ENCODE measurements at places on chromosomes 5 and 9.

- no peak for DNase-seq
Observed at GRCh38 chr9:117403403-117403811, 11.4 kb downstream of the ASTN2 start.

DNA sequence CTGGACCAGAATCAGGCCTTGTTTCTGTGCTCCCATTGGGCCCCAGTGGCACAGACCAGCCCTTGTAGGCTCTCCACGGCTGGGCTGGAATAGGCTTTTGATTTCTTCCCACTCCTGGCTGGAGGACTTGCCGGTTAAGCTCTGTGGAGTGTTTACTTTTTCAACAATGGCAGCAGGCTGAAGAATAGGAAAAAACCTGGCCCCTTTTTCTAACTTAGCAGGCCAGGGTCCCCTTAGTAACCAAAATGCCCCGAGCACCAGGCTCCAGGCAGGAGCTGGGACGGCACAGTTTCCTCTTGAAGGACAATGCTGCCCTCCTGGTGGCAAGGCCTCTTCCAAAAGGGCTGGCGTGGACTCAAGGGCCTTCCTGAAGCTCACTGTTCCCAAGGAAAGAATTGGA is 230.3 kb downstream of the CRB2 start:
- no peak for DNase-seq

- no peak for DNase-seq
Observed at GRCh38 chr5:52943285-52943684, 45.9 kb upstream of the ITGA2 start.

GRCh38 chr9:127960410-127961154 is 20.2 kb downstream of the EEIG1 start:
- no peak for DNase-seq

- DNase-seq = no peak
Observed at GRCh38 chr9:132562306-132562573, 20.2 kb upstream of the BARHL1 start.

GRCh38 chr5:173629628-173630027 is 13.2 kb upstream of the BOD1 start:
- no peak for DNase-seq

- DNase-seq = no peak
Observed at GRCh38 chr5:31007672-31008071, 185.8 kb upstream of the CDH6 start.

DNA sequence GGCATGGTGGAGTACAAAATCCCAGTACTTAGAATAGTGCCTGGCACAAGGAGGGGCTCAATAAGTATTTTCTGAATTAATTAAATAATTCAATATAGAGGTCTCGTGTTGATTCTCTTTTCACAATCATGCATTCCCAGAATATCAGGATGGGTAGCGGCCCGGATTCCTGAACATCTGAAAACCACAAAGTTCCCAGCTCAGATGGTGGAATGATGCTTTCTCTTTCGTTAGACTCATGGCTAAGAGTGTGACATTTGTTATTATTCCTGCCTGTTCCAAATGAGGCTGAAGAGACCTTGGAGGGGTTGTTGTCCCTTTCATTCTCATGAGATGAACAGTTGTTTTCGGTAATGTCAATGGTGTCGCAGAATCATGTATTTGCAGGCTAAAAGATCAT is 95.4 kb upstream of the LIFR start:
- DNase-seq = no peak

DNA sequence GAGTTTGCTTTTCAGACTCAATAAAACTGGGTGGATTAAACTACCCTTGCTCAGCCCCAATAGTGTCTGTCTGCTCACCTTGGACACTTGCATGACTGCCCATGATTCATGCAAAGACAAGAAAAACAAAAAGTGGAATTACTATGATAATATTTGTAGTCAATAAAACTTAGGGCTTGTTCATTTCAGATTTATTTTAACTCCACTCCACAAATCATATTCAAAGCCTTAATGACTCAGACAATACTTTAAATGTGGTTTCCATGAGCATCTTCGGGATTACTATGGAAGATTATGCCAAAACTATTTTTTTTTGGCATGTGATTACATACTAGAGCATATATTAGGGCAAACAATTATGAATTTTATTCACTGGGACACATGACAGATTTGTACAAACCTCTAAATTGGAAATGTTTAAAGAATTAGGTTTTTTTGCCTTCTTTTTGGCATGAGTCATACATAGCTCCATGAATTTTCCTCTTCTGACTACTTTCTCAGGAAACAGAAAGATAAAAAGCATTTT is 468.9 kb downstream of the ACTL7B start:
- DNase-seq = no peak

DNA sequence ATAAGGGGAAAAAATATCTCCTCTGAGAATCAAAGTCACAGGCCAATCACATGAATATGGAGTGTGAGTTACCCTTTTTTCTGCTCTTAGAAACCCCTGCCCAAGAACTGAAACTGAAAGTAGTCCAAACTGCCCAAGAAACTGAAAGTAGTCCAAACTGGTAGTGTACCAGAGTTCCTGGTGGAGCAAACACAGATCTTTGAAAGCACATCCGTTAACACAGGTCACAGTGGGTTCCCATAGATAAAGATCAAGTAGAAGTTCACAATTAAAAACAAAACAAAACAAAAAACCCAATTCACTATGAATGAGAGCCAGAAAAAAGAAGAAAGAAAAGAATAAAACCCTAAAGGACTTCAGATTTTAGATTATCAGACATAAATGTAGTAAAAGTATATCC is 332.4 kb upstream of the EFNA5 start:
- DNase-seq = no peak

DNA sequence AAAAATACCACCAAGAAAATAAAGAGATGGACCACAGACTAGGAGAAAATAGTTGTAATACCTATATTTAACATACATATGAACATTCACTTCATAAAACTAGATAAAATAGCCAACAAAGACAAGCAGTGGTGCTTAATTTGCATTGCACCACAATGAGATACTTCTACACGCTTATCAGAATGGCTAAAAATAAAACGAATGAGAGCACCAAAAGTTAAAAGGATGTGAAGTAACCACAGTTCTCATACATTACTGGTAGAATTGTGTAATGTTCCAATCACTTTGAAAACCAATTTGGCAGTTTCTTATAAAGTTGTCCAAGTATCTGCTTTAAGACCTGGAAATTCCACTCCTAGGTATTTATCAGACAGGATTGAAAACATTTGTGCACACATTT is 198.9 kb upstream of the SGCD start:
- DNase-seq = no peak

DNA sequence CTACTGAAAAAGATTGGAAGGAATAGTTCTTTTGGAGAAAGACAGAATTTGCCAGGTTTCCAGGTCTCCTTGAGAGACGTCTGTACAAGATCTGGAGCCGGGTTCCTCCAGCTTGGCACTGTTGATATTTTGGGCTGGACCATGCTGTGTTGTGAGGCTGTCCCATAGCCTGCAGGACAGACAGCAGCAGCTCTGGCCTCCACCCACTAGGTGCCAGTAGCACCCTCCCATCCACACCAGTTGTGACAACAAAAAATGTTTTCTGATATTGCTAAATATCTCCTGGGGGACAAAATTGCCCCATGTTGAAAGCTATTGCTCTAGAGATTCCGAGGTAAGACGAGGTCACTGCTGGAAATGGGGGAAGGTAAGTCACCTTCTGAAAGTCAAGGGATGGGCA is 287.7 kb upstream of the DAP start:
- DNase-seq = no peak

DNA sequence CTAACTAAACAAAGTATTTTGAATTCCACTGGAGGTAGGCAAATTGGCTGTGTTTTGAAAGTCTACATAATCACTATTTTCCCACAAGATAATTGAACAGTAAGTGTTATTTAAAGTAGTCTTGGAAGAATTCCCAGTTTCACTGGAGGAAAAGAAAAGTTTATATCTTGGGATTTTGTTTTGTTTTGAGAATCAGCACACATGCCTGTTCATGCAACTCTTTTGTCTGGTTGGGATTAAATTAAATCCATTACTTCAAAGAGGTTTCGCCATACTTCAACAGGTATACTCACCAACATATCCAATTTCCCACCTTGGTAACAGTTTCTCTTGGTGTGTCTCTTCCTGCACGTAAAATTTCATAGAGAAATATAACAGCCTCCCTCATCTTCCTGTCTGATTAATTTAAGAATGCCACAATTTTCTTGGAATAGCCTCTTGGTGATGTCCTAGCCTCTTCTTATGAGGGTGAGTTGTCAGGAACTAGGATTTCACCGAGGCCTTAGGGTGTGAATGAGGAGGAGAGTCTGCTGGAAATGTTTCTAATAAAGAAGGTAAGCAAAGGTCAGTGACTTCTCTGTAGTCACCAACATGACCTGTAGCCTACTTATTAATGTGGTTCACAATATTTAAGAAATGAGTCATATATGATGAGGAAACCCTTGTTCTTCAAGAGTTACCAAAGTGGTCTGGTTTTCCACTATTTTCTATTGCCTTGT is 48.1 kb downstream of the ITGA2 start:
- DNase-seq = no peak

- no peak for DNase-seq
Observed at GRCh38 chr5:149940941-149941644, 3.5 kb downstream of the PDE6A start.

- DNase-seq = no peak
Observed at GRCh38 chr5:59094864-59095263, 512.0 kb downstream of the RAB3C start.

- DNase-seq = no peak
Observed at GRCh38 chr9:126131066-126132010, 195.3 kb upstream of the MVB12B start.

DNA sequence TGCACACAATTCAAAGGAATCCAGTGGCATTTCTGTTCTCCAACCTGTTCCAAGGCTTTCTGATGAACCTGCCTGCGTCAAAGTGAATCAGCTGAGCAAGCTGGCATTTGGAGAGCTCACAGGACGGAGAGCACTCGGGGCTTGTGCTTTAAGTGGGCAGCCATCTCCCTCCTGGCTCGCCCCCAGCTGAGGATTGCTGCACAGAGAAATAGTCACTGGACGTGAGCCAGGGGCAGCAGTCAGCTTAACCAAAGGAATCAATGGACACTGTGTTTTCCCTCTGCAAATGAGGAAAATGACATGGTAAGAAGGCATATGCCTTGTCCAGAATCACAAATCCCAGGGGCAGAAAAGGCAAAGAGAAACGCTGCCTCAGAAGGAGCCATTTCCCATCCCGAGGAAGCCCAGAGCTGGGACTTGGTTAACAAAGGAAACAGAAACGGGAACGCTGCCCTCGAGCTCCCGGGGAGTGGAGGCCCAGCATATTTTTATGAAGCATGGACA is 299.4 kb downstream of the ZSWIM6 start:
- no peak for DNase-seq

GRCh38 chr5:158390577-158390976 is 531.6 kb upstream of the CLINT1 start:
- peak; percentile 17 for DNase-seq

DNA sequence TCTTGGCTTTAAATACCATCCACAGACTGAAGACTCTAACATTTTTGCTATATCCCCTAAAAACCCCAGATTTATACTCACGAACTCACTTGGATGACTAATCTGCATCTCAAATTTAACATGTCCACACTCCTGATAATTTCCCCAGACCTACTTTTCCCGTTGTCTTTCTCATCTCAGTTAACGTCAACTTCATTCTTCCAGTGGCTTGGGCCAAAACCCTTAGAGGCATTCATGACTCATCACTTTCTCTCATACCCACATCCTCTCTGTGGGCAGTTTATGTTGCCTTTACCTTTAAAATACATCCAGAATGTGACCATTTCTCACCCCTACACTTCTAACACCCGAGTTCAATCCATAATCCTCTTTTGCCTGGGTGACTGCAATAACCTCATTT is 96.7 kb downstream of the EDIL3 start:
- DNase-seq = no peak

GRCh38 chr9:134698587-134699342 is 57.2 kb downstream of the COL5A1 start:
- peak; percentile 30 for DNase-seq

- DNase-seq = no peak
Observed at GRCh38 chr5:57550132-57550531, 67.5 kb upstream of the ACTBL2 start.

All from CD4-positive, alpha-beta T cell treated with Interleukin-1 beta for 1 hour (primary cell).